ENCODE measurements at places on chromosomes 3 and 15.

- DNase-seq: no peak
Measured at GRCh38 chr15:66742286-66742685, 40.2 kb downstream of the SMAD6 start.

DNA sequence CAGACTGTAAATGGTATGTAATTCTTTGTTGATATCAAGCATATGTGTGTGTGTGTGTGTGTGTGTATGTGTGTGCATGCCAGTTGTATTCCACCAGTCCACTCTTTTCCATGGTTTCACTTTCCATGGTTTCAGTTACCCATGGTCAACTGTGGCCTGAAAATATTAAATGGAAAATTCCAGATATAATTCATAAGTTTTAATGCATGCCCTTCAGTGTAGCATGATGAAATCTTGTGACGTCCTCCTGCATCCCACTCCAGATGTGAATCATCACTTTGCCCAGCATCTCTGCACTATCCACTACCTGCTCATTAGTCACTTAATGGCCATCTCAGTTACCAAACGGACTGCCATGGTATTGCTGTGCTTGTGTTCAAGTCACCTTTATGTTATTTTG lies 215.9 kb downstream of the GBE1 start:
- DNase-seq: no peak

- no peak for DNase-seq
Measured at GRCh38 chr15:88375234-88375927, 91.8 kb downstream of the MRPL46 start.

DNA sequence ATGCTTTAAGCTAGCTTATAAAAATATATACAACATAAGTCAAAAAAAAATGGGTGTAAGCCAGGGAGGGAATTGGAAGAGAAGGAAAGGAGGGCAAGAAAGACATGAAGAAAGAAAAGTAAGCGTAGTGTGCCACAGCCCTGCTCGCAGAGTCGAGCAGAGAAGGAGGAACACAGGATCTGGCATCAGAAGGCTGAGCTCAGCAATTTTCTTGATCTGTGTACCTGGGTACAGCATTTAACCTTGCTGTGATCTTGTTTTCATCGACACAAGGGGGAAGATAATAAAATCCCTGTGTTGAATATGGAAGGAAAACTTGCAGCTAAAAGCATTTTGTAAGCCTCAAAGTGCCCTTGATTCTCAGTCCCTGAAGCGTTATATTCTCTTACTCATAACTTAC lies 23.7 kb upstream of the C2CD4B start:
- no peak for DNase-seq

DNA sequence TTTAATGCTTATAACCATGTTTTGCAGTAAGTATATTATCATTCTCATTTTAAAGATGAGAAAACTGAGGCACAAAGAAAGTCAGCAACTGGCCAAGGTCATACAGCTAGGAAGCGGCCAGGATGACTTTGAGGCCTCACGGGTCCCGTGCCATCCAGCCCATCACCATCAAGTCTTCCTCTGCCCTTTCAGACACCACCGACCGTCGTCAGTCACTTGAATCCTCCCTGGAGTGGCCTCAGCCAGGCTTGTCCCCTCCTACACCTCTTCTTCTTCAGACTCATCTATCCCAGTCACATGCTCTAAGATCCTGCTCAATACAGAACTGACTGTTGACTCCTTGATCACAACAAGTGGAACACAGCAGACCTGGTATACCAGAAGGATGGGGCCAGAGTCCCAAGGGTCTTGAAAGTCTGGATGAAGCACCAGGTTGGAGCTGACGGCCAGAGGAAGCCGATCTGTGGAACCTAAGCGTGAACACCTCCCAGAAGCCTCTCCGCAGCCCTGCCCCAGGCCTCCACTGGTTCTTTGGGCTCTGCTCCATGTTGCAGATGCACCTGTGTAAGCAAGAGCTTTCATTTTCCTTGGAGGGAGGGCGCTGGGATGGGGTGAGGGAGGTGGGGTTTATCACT lies 22.1 kb downstream of the ITGA11 start:
- no peak for DNase-seq

DNA sequence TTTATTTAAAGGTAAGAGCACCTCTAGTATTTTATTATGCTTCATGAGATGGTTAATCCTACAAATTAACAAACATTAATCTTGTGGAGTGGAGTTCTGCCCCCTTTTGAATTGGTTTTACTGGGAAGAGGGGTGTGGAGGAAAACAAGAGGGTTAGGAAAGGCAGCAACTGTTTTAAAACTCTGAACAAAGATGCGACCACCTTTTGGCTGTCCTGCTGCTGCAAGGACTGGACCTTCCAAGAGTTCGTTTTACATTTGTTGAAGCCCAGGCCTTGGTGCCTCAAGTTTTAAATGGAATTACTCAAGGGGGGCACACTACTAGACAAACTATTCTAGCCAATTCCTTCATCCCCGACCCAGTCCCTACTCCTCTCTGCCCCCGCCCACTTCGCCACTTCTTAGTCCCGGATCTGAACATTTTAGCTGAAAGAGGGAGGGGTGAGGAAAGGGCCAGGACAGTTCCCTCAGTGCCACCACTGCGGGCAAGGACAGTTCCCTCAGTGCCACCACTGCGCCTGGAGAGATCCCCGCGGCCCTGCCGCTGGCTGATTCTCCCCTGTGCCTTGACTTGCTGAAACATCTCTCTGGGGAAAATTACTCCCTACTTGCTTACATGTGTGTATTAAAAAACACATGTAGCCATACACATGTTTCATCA lies 11.2 kb downstream of the SOX2 start:
- no peak for DNase-seq

DNA sequence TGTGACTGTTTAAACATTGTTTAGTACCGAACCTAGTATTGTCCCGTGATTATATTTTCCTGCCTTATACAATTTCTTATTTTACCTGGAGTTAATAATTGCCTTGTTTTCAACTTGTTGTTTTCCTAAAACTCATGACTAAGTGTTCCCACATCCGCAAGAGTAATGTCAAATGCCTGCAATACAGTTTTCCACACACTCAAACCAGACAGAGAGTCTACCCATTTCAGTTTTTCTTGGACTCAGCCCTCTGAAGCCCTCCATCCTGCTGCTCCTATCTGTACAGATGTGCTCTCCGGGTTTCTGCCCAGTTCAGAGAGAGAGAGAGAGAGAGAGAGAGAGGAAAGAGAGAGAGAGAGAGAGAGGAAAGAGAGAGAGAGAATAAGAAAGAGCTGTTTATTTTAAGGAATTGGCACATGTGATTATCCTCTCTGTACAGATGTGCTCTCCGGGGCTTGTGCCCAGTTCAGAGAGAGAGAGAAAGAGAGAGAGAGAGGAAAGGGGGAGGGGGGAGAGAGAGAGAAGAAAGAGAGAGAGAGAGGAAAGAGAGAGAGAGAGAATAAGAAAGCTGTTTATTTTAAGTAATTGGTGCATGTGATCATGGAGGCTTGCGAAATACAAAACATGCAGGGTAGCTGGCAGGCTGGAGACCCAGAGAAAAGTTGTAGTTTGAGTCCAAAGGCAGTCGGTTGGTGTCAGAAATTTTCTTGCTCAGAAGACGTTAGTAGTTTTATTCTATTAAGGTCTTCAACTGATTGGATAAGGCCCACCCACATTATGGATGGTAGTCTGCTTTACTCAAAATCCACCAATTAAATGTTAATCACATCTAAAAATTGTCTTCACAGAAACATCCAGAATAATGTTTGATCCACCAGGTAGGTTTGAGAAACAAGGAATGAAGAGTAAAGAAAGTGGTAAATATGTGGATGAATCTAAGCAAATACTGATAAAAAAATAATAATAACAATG lies 104.1 kb upstream of the GOLGA8J start:
- no peak for DNase-seq

- DNase-seq: no peak
Measured at GRCh38 chr15:39397883-39398282, 183.0 kb upstream of the THBS1 start.

DNA sequence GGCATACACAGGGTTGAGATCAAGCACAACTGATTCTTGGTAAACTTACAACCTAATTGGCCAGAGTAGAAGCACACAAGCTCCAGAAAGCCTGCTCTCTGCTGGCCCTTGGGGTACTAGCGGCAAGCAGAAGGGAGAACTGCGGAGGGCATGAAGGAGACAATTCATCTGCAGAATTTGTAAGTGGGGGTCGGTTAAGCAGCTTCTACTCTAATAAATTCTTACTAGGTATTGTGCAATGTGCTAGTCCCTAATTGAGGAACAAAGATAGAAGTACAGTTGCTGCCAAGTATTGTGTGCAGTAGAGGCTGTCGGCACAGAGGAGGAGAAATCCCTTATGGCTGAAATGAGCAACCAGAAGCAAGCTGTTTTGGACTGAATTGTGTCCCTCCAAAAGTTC lies 91.2 kb upstream of the VEPH1 start:
- no peak for DNase-seq

- DNase-seq: no peak
Measured at GRCh38 chr3:88996691-88997090, 110.7 kb upstream of the EPHA3 start.

- DNase-seq: no peak
Measured at GRCh38 chr3:36596419-36596818, 167.9 kb downstream of the DCLK3 start.

- DNase-seq: no peak
Measured at GRCh38 chr3:160992712-160993111, 112.4 kb downstream of the B3GALNT1 start.

DNA sequence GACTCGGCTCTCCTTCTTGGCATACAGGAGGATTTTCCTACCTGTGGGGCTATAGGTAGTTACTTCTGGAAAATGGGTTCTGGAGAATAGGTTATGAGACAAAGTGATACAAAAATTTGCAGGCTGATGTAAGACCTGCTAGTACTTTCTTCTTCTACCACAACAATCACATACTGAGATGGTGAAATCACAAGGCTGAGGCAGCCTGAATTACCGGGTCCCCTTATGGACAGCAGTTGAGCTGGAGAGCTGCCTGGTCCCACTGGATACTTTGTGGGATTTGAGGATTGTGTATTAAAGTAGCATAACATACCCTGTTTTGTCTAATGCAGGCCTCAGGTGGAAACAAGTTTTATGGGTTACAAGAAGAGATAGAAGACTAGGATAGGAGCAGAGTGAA lies 86.5 kb upstream of the FAM98B start:
- DNase-seq: no peak

- no peak for DNase-seq
Measured at GRCh38 chr15:28273468-28273867, 48.5 kb downstream of the HERC2 start.

GRCh38 chr3:30314757-30315325 lies 291.6 kb upstream of the TGFBR2 start:
- DNase-seq: no peak

Data from T-cell (primary cell).